CD4-positive, alpha-beta T cell (primary cell): ENCODE measurements at places on chromosomes 1 and 21. TPM values are rescaled to one million over a fixed set of nuclear protein-coding genes. Genes with fewer than 3 reads are reported as not detected.

CACHD1 gene
- 6.2 TPM for total RNA-seq

GJA8 gene
- not detected for total RNA-seq

ERG gene
- total RNA-seq: not detected

AGL gene
- total RNA-seq: 8.6 TPM

- peaks cover 33% of the 10 kb centered on the region for H3K27me3 ChIP-seq
- no peak overlapping the region for H3K4me3 ChIP-seq
- no peaks in the 10 kb centered on the region for H3K4me1 ChIP-seq
- H3K27ac ChIP-seq: no peak overlapping the region
Observed at GRCh38 chr1:203426870-203427269, 48.7 kb upstream of the PRELP start.
